Stimulated activated CD8-positive, alpha-beta memory T cell treated with anti-CD3 and anti-CD28 coated beads, Interleukin-7, amount 100 ng/mL, for 1 hour (primary cell): ENCODE measurements at places on chromosomes 12 and 14.

DNA sequence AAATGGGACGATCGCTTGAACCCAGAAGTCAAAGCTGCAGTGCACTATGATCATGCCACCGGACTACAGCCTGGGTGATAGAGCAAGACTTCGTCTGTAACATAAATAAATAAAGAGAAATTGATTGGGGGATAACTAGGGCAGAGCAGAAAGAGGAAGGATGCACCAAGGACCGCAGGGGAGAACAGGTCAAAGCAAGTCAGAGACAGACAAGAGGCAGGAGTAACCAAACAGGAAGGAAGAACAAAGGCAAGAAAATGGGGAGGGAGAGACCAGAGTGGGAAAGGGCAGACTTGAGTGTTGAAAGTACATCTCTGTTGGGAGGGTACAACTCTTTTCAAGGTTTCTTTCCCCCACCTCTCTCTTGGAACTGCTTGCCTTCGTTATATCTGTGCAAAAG lies 50.8 kb upstream of the ELK3 start:
- DNase-seq = no peak

DNA sequence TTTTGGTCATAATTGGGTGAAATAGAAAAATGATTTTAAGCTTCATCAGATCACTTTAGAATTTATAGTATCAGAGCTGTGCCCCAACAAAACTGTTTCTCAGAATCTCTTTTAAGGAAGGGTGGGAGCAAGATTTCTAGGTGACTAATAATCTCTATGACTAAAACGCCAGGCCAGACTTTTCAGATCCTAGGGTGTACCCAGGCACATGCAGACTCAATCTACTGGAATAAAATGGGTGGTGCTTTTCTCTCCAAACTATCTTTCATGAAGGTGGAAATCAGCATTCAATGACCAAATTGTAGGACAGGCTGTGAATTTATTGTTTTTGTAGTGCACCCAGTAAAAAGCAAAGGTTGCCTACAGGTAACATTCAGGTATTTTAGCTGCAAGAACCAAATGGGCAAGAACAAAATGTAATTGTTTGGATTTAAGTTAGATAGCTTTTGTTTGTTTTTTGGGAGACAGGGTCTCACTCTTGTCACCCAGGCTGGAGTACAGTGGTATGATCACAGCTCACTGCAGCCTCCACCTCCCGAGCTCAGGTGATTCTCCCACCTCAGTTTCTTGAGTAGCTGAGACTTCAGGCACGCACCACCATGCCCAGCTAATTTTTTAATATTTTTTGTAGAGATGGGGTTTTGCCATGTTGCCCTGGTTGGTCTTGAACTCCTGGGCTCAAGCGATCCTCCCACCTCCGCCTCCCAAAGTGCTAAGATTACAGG lies 49.5 kb downstream of the PPP2R5C start:
- no peak for DNase-seq

- DNase-seq = no peak
These were observed 60.0 kb downstream of the CHGA start for GRCh38 chr14:92982956-92983355.

GRCh38 chr14:45242706-45243105 lies 10.3 kb downstream of the MIS18BP1 start:
- DNase-seq = no peak

DNA sequence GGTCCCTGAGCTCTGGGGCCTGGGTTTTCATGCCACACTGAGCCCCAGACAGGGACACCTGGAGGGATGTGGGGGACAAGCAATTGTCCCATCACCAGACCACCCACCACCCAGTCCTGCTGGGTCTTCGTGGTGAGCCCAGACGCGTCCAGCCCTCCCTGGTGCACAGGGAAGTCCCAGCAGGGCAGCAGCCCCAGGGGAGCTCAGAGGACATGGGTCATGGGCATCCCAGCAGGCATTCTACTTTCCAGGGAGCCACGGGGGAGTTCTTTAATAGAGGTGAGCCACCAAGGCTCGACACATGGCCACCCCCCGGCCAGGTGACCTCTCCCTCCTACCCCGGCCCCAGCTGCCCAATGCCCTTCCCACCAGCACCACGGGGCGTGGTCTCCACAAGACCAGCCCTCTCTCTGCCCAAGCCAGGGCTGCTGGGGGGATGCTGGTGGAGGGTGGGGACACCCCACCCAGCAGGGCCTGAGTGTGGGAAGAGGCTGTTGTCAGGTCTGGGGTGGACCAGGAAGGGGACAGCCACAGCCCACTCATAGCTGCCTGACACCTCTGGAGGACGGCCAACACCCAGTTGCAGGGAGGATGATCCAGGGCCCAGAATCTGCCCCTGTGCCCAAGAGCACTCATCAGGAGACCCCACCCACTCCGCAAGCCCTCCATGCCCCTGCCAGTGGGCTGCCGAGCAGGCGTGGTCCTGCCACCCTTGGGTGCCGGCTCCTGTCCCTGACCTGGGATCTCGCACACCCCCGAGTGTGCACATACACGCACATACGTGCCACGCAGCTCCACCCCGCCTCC lies 14.1 kb downstream of the AKT1 start:
- no peak for DNase-seq

DNA sequence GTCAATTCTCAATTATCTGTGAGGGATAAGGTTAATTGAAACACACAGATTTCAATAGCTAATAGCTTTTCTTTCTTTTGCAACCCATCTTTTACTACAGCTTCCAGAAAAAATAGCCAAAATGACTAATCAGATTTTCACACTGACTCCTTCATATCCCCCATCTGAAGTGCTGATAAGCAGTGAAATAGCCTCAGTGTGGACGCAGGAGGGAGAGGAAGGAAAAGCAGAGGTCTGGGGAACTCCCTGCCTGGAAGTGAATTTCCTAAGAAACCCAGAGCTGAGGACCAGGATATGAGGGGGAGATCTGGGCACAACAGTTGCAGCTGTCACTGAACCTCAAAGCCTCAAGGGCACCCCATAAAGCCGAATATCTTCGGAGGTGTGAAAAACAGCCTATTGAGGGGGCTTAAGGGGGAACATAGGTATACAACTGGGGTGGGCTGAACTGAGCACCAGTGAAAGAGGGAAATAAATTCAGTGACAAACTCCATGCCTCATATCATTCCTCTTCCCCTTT lies 60.9 kb downstream of the EMP1 start:
- no peak for DNase-seq

DNA sequence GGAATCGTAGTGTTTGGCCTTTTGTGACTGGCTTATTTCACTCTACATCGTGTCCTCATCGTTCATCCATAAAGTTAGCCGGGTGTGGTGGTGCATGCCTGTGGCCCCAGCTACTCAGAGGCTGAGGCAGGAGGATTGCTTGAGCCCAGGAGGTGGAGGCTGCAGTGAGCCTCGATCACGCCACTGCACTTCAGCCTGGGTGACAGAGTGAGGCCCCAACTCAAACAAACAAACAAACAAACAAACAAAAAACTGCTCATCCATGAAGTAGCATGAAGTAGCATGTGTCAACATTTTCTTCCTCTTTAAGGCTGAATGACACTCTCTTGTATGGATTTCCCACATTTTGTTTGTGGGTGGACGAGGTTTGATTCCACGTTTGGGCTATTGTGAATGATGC lies 44.0 kb upstream of the MEG3 start:
- no peak for DNase-seq

DNA sequence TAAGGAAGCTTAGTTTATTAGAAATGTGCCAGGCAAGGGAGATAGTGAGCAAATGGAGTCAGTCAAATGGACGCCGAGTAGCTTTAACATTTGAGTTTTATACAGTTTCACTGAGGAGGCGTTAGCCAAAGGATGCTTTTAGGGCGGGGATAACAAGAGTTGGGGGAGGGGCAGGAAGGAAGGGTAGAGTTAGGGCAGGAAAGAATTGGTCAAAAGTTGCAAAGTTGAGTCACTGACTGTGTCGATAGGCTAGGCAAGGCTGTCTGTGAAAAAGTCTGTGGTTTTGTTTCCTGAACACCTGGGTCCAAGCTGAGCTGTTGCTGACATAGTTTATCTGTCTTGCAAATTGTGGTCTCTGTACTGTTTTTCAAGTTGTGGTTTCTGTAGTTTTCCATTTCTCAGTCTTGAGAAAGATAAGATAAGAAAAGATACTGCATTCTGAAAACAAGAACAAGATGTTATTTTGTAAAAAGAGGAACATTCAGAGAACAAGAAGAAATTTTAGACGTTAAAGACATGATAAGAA lies 62.6 kb upstream of the RESF1 start:
- DNase-seq = peak; percentile 60

GRCh38 chr12:114381177-114381576 lies 24.8 kb downstream of the TBX5 start:
- DNase-seq = no peak

GRCh38 chr12:79255288-79255687 lies 390.7 kb downstream of the SYT1 start:
- DNase-seq = no peak

- no peak for DNase-seq
These were observed 136.8 kb upstream of the PRKD1 start for GRCh38 chr14:30064454-30064853.

DNA sequence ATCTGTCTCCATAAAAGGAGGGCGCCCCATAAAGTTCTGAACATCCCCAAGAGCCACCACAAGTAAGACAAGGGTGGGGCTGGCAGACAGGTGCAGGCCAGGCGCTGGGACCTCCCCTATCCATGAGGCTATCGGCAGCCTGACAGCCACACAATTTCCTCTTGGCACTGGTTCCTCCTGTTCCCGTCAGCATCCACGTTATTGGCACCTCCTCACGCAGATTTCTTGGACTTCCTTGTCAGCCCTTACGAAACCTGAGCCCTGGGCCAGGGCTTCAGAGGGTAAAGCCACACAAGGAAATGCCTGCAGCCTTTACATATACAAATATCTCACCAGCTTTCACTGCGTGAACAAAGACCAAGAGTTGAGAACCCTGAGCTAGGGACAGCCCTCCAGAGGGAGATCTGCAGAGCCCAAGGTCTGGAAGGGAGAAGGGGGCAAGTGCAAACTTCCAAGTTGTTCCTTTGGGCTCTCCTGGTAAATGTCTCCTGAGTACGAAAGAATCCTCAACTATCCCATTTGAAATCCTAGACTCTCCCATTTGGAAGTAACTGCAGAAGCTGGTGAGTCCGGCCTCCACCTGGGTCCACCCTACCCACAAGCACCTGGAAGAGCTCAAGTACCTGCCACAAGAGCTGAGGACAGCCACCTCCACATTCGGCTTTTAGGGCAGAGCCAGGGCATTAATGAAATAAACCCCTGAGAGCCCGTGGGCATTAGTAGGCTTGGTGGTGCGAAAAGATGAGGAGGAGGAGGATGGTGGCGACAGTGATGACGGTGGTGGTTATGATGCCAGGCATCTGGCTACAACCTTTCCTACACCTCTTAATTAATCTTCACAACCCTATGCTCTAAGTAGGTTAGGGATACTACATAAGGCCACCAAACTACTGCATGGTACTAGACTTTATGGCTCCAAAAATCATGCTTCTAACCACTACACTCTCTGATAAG lies 5.5 kb upstream of the TC2N start:
- no peak for DNase-seq

DNA sequence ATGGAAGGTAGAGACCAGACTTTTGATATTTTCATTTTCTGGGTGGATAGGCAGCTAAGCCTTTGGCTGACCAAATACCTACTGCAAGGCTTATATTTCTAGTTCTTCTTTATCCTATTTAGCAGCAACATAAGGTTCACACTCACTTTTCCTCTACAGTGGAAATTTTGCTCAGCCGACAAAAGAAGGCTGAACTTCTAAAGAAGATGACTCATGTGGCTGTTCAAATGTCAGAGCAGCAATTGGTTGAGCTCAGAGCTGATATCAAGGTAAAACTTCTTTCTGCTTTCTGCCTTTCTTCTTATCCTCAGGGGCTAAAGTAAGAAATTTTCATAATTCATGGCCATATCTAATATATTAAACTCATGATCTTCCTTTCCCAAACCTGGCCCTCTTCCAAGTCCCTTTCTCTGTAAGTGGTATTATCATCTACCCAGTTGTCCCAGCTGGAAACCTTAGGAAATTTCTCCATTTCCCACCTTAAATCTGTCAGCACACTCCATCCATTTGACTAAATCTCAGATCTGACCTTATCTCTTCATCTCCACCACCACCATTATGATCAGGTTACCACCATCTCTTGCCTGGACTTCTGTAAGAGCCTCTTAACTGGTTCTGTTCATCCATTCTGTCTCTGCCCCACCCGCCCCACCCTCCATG lies 19.8 kb upstream of the KCNH3 start:
- no peak for DNase-seq

DNA sequence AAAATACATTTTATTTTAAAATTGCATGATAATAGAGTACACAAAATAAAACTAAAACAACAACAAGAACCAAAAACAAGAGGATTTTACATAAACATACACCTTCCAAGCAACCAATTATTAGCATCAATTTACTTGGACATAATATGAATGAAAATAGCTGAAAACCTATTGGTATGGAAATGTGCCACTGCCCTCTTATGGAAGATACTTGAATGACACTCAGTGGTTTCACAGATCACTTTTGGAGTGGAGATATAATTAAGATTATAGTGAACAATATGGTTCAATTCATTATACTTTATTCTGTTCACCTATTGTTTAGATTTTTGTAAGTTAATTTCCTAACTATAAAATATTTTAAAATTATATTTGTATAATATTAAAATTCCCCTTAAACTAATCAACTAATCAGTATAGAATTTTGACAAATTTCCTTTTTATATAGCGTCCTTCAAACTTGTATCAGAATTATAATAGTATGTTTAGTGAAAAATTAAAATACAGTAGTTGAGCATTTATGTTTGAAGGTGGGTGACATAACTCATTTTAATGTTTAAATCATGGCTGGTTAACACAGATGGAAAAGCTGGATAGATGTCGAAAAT lies 70.1 kb downstream of the SLC6A15 start:
- DNase-seq = no peak

DNA sequence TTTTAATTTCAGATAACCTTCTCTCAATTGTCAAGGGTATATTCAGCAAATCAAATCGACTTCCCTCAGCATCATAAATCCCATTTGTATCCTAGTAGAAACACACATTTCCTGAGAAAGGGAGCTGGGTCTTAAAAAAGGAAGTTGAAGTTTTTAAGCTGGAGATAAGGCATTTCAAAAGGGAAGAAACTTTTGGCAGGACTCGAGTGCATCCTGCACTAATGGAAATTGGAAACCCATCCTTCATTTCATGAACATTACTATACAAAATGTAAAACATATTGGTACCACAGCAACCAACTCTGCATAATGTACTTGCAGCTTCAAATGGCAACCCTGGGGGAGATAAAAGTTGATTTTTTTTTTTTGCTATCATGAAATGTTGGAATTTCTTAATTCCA lies 23.7 kb upstream of the TMCC3 start:
- no peak for DNase-seq

- DNase-seq = no peak
These were observed 26.1 kb downstream of the ADCK1 start for GRCh38 chr14:77825895-77826519.

GRCh38 chr12:104877103-104877705 lies 80.9 kb downstream of the SLC41A2 start:
- peak; percentile 3 for DNase-seq

GRCh38 chr14:65291531-65291930 lies 121.0 kb upstream of the FUT8 start:
- DNase-seq = no peak

DNA sequence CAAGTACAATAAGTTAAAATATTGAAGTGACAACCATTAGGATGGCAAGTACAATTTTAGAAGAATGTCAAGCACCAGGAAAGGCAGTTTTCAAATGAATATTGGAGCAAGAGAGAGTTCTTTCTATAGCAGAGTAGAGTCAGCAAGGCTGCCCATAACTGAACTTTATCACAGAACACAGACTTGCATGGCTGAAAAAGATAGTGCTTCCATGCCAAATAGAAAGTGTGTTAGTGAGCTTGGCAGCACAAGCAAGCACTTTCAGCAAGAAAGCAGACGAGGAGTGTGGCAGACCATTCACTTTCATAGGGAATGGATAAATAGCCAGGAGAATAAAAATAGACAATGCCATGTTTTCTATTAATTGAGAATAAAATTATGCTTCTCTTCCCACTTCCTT lies 647.0 kb upstream of the MGAT4C start:
- no peak for DNase-seq
